Suppressor macrophage (primary cell): ENCODE measurements at places on chromosomes 7 and 10.
A peak's percentile ranks its signal among the peaks of the same experiment; 100 is the strongest.

- DNase-seq = peak; percentile 59
These were observed 26.8 kb upstream of the SORCS3 start for GRCh38 chr10:104614245-104614831.

GRCh38 chr10:5293691-5294550, 70.8 kb upstream of the UCN3 start:
- peak; percentile 67 for DNase-seq

GRCh38 chr10:14683256-14683655, 91.4 kb downstream of the FAM107B start:
- DNase-seq = no peak

- DNase-seq = no peak
These were observed 3.5 kb downstream of the RASSF4 start for GRCh38 chr10:44962870-44963738.

DNA sequence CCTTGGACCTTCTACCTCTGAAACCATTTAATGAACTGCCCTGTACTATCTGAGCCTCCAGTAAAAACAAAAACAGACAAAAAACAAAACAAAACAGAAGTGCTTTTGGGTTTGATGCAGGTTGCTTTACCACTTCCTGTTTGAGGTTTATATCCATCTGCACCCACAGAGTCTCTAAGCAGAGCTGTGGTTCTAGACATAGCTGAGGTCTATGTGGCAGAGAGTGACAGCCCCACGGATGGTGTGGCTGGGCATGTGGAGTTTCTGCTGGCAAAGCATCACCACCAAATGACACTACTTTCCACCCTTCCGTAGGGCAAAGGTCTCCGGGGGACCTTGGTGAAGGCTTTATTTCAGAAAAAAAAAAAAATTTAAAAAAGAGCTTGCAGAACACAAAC, 754.2 kb downstream of the GRID1 start:
- no peak for DNase-seq

DNA sequence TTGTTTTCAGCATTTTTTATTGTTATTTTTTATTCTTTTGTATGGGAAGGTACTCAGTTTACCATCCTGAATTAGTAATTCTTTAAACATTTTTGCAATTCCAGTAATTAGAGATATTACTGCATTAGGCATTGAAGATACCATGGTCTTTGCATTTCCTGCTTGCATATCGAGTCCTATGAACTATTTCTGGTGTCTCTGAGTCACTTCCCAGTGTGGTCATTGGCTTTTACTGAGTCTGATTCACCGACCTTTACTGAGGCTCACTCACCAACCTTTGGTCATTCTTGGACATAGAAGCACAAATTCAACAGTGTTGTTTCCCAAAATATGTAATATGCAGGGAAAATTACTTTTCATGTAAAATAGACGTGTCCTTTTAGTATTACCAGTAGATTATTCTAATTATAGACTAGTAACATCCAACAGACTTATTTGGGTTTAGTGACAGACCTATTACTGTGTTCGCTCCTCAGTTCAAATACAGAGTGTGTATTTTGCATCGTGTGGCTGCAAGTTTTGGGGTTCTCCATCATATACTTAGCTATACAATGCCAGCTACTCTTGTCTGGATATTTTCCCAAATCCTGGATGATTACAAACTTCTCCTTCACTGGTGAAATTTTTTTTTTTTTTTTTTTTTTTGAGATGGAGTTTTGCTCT, 180.7 kb upstream of the PRSS1 start:
- DNase-seq = peak; percentile 84

- DNase-seq = no peak
These were observed 379.1 kb upstream of the GALNT17 start for GRCh38 chr7:70752794-70753241.

GRCh38 chr7:101725921-101726320, 91.5 kb upstream of the CUX1 start:
- DNase-seq = no peak

DNA sequence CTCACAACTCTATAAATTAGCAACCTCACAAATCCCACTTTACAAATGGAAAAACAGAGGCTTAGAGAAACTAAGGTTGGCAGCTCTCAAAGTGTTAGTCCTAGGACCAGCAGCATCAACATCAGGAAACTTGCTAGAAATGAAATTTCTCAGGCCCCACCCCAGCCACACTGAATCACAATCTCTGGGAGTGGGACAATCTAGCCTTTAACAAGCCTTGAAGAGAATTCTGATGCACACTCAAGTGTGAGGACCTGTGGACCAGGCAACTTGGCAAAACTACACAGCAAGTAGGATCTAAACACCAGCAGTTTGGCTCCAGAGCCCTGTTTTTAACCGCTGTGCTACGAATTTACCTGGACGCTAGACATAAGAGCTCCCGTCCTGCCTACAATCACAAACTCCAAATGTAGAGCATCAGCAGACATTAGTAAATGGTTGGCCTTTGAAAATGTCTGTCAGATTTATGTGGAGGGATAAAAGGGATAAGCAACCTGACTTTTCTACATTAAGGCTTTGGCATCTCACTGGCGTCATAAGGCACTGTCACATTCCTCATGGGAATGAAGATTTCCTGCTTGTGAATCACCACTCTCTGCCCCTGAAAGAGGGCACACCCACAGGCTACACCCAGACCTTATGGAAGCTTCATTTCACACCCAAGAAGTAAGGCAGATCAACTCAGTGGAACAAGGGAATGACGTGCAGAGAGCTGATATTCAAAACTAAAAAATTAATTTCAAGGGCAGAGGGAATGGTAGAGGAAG, 34.5 kb downstream of the PPP1R3C start:
- DNase-seq = no peak

GRCh38 chr10:114140036-114140435, 34.0 kb downstream of the CCDC186 start:
- DNase-seq = no peak

- no peak for DNase-seq
These were observed 248.9 kb upstream of the IGFBP3 start for GRCh38 chr7:46170021-46170420.

GRCh38 chr10:96509017-96509641, 4.6 kb downstream of the TLL2 start:
- no peak for DNase-seq

DNA sequence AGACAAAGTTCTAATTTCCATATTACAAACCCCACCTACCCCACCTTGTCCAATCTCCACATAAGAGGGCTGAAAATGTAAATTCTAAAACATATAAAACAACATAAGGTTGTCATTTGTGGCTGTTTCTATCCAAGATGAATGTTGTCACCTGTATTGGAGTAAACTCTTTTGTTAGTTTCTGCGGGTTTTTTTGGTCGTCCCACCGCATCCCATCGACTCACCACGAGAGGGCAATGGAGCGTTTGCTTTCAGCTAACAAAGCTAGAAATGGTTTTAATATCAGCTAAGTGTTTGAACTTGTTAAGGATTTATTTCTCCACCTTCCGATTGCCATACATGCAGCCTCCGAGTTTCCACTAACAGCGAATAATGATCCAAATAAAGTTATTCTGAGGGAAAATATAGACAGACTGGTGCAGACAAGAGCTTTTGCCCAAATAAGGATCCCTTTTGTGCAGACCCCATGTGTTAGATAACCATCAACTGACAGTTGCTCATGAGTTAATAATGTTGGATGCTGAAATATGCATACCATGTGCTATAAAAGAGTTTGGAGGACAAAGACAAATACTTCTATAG, 137.2 kb downstream of the ARID5B start:
- peak; percentile 82 for DNase-seq

DNA sequence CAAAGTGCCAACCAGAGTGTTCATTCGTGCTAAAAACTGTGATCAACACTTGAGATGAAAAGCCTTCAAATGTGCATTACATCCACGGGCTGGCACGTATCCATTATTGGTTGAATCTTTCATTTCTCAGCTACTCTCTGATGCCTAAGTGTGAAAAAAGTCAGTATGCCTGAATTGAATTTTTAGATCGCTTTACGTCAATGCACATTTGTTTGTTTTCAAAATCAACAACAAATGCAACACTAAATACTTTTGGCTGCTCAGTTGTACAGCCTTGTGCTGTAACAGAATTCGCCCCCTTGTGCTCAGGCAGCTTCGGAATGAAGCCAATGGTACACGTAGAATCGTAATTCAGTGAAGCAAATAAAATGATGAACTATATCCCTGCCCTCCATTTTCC, 446.5 kb upstream of the NRP1 start:
- DNase-seq = no peak

GRCh38 chr10:817371-817770, 114.1 kb downstream of the LARP4B start:
- no peak for DNase-seq

DNA sequence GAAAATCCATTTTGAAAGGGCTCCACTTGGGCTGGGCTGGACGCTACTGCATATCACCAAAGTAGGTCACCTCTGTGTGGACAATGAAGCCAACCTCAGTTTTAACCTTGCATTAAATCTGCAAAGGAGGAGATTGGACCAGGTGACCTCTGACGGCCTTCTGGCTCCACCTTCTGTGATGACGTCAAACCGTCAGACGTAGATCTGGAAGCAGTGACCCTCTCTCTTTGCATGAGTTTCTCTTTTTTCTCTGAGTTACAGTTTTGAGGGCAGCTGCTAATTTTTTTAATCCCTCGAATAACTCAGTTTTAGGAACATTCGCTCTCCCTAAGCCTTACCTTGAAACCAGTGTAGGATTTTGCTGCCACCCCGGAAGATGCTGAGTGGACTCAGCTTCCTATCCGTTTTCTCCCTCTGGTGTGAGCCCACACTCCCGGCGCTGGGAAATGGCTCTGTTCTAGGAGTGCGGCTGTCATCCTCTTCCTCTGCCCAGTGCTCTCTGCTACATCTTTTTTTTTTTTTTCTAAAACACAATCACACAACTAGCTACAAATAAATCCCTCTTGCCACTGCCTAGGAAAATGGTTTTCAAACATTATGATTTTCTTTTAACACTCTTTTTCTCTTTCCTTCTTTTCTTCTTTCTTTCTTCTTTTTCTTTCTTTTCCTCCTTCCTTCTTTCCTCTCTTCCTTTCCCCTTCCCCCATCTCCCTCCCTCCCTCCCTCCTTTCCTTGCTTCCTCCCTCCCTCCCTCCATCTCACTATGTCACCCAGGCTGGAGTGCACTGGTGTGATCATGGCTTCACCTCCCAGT, 27.7 kb upstream of the NMT2 start:
- peak; percentile 3 for DNase-seq

- no peak for DNase-seq
These were observed 2.5 kb downstream of the PRSS2 start for GRCh38 chr7:142773230-142773629.

GRCh38 chr7:192701-193480, 520 bp downstream of the FAM20C start:
- peak; percentile 46 for DNase-seq

GRCh38 chr7:151387161-151388006, 22.5 kb downstream of the WDR86 start:
- DNase-seq = no peak

DNA sequence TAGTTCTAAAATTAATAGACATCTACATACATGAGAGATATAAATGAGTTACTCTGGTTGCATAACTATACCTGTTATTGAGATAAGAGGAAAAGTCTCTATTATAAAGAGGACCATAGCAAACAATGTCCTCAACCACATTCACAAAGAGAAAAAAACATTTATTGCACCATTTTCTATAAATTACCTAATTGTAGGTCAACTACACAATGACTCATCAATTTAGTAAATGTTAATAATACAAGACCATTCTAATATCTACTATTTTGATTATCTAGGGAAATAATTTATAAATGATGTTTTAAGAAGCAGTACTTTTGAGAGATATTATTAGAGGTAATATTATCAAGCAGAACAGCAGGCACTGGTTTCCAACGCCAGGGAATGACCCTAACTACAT, 246.1 kb downstream of the AGMO start:
- no peak for DNase-seq

- no peak for DNase-seq
These were observed 40.9 kb downstream of the JCAD start for GRCh38 chr10:30018496-30018895.

DNA sequence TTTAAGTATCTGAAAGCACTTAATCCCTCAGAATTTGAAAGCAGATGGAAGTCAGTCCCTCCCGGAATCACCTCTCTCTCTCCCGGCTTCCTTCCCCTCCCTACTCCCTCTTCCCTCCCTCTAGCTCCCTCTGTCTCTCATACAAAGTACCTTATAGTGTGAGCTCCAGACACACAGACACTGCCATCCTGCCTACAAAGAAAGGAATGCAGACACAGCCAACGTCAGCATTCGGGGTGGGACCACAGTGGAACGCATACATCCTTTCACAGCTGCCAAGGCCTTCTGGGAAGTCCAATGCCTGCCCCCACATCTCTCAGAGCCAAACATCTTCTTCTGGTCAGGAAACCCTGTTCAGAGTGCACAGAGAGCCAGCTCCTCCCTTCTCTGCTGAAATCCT, 9.3 kb downstream of the NOD1 start:
- DNase-seq = no peak

DNA sequence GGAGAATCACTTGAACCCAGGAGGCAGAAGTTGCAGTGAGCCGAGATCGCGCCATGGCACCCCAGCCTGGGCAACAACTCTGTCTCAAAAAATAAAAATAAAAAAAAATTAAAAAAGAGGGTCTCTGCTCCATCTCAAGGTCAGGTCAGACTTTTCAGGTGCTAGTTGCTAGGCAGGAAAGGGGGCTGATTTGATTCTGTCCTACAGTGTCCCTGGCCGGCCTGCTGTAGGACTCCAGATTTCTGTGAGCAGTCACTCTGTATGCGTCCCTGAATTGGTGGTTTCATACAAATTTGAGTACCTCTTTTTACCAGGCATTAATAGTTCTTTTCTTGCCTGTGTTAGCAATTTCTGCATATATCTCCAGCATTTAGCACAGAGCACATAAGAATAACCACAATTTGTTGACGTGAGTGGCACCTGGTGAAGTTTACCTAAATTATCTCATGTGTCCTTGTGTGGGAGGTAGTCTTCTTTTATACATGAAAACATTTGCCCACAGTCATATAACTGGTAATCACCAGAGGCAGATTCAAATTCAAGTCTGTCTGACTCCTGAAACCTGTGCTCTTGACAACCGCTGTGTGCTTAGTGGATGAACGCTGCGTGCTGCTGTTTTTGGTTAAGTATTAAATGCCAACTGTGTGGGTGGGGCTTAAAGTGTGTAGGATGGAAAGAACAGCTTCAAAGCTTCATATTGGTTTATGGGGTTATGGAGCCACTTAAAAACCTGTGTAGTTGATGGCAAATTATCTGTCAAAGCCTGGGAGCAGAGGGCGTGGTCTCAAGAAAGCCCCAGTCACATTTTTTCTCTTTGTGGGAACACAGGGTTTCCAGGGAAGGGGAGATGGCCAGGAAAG, 3.2 kb upstream of the ZNF775 start:
- DNase-seq = no peak

GRCh38 chr10:18409599-18410397, 241.6 kb downstream of the NSUN6 start:
- no peak for DNase-seq

GRCh38 chr7:91556956-91557650, 292.9 kb downstream of the FZD1 start:
- DNase-seq = no peak

- no peak for DNase-seq
These were observed 103.0 kb downstream of the RBM20 start for GRCh38 chr10:110746969-110747608.

- DNase-seq = no peak
These were observed 165.7 kb downstream of the PARD3 start for GRCh38 chr10:34649385-34649784.
